NCI-H1092 (cell line): ENCODE measurements at places on chromosomes 2 and 18.

DNA sequence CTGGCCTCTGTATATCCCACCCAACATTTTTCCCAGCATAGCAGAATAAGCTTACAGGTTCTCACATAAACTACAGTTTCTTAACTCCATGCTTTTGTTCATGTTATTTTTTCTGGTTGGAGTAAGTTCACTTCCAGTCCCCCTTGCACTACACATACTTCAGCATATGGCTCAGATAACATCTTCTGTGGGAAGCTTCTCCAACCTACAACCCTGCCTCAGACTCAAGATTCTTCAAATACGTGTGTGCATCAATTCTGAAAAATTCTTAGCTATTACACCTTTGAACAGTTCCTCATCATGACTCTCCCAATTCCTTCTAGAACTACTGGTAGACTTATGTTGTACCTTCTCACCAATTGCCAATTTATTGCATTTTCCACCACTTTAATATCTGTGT lies 7.5 kb upstream of the CPLX4 start:
- no peak for DNase-seq

GRCh38 chr18:58049000-58049688 lies 5.1 kb downstream of the NEDD4L start:
- no peak for DNase-seq

- DNase-seq: no peak
Measured at GRCh38 chr2:173053043-173053699, 22.5 kb upstream of the MAP3K20 start.

GRCh38 chr2:191892391-191892790 lies 45.5 kb upstream of the CAVIN2 start:
- no peak for DNase-seq

DNA sequence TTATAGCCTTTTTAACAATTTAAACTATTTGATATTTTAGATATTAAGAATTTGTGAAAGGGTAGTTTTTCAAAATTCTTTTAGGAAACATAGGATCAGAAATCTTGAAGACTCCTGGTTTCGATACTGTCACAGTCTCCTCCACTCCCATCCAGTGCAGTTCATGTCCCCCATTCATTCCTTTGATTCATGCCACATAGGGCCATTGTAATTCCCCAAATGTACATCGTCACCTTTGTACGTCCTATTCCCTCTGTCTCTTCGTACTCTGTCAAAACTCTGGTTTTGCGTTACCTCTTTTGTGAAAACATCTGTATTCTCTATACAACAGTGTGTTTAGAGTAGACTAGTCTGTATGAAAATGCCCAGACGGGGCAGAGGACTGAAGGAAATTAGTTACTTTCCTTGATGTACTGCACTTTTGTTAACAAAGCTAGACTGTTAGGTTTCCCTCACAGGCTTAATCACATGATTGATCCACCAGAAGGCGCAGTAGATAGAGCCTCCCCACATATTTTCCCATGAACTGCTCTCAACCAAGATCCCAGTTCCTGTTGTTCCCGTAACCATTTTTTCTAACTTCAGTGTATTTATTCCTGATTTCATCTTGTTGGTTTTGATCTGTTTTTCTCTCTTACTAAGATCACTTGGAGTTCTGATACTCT lies 2.5 kb downstream of the MRPL35 start:
- no peak for DNase-seq

GRCh38 chr2:42962508-42962953 lies 170.1 kb upstream of the HAAO start:
- no peak for DNase-seq

DNA sequence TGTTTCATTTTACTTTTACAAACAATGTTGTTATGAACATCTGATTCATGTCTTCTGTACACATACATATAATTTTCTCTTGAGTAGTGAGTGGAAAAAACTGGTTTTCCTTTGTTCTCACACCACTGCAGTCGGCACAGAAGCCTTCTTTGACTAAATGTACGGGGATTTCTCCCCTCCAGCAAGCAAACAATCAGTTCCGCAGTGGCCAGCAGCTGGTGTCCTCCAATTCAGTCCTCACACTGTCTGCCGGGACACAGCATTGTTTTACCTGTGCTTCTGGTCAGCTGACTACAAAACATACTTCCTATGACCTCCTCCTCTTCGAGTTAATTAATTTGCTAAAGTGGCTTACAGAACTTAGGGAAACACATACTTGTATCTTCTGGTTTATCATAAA lies 202.8 kb downstream of the WDR7 start:
- DNase-seq: no peak

DNA sequence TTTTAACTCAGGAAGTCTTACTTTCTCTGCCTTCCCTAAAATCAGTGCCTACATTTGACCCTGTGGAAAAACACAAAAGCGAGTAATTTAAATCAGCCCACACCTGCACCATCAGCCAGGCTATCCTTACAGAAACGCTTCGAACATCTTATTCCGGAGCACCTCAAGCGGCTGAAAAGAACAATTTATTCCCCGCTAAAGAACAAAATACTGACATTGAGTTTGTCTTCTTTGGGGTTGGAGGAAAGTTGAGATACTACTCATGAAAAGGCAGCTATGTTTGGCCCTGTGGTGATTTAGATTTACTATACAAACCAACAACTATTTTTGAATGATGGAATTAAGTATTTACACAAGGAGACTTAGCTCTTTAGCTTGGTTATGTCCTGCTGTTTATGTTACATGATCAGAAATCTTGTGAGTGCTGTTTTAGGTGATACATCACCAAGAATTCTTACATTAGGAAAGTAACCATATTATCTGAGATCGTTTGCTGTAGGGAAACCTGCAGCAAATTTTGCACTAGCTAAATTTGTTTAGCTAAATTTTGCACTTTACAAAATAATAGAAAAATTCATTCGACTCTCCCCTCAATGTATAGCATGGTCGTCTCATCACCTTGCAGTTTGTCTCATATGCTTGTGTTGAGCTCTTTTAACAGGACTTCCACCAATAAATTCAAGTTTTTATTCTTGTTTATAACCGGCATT lies 158.8 kb upstream of the SIX2 start:
- no peak for DNase-seq

DNA sequence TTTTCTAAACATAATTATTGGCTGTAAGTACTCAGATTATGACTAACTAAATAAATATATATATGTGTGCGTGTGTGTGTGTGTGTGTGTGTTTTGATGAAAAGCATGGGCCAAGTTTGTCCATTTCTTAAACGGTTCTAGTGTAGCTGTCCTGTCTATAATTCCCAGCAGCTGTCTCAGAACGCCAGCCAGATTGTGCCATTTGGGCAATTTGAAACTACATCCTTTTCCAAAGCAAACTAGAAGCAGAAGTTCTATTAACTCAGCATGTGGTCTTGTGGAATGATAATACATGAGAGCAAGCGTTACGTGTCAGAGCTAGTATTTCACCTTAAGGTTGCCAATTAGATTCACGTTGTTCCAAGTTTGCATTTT lies 1.7 kb downstream of the ARHGAP28 start:
- DNase-seq: no peak

DNA sequence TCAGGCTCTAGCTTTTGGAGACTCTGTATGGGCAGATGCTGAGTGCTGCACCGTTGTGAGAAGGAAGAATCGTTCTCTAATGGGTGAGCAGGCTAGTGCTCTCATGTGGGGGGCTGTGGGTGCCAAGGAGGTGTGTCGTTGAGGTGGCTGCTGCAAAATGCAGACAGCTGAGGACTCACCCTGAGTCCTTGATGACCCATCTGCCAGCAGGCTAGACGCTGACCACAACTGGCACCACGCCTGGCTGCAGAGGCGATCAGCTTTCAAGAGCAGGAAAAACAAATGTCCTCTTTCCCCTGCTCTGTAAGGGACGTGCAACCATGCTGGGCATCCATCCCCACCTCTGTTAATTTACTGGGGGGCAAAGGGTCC lies 48.2 kb downstream of the HAUS1 start:
- DNase-seq: peak; percentile 87

DNA sequence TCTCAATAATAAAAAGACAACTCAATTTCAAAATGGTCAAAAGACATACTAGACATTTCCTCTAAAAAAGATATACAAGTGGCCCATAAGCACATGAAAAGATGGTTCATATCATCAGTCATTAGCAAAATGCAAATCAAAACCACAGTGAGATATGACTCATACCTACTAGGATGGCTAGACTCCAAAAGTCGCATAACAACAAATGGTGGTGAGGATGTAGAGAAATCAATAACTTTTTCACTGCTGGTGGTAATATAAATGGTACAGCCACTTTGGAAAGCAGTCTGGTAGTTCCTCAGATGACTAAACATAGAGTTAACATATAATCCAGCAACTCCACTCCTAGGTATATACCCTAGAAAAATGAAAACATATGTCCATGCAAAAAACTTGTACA lies 242.3 kb upstream of the NOL4 start:
- no peak for DNase-seq

DNA sequence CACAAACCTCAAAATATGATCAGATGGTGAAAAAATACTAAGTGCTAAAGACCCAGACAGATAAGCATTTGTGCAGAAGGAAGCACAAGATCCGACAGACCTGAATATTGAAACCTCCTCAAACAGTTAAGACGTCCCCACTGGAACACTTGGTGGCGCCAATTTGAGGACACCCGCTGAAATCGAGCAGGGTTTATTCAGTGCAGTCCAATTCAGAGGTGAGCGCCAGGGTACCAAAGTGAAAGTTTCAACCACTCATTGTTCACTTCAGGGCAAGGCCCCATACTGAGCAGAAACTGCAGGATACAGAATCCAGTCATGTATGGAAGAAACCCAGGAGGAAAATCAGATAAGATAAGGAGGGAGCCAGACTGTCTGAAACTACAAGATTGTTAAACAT lies 417.6 kb downstream of the LRRTM4 start:
- no peak for DNase-seq

DNA sequence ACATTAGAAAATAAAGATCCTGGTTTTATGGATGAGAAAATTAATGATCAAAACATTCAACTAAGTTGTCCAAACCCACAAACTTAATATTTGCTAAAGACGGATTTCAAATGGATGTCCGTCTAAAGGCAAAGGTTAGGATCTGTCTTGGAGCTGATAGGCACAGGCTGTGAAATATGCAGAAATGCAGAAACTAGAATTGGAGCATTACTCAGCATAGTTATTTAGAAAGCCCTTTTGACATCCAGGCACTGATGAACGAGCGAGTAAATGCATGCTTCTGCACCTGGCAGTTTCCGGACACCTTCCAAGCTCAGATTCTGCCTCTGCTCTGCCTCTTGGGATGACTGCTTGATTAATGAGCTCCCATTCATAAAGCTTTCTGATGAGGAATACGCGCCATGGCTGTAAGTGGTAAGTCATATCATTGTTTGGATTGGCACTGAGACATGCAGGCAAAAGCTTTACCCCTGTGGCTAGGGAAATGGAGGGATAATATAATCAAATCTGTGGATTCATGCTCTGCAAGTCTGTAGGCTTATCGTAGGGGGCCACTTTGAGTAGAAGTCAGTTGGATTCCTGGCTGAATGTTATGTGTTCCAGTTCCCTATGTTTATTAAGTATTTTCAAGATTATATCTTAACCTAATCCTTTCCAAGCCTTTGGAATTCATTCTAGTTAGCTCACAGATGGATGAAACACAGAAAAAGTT lies 2176.3 kb upstream of the CELF4 start:
- DNase-seq: peak; percentile 89

DNA sequence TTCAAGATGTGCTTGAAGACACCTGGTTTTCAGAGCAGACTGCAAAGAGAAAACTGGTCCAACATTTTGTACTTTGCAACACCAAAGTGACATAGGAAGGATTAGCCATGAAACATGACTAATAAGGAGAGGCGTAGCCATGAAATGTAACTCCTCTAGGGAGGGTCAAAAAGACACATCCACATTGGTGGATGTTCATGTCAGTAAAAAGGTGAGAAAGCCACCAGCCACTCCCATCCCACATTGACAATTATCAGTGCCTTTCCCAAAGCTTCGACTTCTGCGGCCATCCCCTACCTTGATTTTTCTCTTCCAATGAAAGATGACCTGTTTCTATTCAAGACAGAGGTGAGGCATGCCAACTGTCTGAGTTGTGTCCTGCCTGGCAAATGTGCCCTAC lies 223.2 kb downstream of the ALK start:
- DNase-seq: no peak

- no peak for DNase-seq
Measured at GRCh38 chr2:209095432-209095831, 328.4 kb upstream of the MAP2 start.

- no peak for DNase-seq
Measured at GRCh38 chr2:231344851-231345250, 50.7 kb upstream of the B3GNT7 start.

GRCh38 chr2:133200684-133201421 lies 367.4 kb downstream of the NCKAP5 start:
- no peak for DNase-seq
